Activated naive CD8-positive, alpha-beta T cell treated with anti-CD3 and anti-CD28 coated beads, Interleukin-2, amount 10 ng/mL, durations not matched to agents 7 days and 5 days (primary cell): ENCODE measurements at places on chromosomes 16 and 17. TPM values are rescaled to one million over a fixed set of nuclear protein-coding genes. Genes with fewer than 3 reads are reported as not detected.

DNA sequence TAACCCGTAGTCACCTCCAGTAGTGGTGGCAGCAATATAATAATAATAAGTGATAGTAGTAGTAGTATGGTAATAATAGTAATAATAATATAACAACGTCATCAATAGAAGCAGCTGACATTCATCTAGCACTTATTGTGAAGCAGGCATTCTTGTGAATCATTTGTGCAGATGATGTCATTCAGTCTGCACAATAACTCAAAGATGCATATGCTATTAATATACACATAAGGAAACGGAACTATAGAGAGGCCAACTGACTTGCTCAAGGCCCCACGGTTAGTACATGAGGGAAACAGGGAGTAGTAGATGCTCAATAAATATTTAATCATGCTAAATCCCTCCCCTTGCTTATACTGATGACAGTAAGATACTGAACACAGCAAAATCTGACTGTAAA is 35.4 kb upstream of the GAN start:
- no peak for DNase-seq

DNA sequence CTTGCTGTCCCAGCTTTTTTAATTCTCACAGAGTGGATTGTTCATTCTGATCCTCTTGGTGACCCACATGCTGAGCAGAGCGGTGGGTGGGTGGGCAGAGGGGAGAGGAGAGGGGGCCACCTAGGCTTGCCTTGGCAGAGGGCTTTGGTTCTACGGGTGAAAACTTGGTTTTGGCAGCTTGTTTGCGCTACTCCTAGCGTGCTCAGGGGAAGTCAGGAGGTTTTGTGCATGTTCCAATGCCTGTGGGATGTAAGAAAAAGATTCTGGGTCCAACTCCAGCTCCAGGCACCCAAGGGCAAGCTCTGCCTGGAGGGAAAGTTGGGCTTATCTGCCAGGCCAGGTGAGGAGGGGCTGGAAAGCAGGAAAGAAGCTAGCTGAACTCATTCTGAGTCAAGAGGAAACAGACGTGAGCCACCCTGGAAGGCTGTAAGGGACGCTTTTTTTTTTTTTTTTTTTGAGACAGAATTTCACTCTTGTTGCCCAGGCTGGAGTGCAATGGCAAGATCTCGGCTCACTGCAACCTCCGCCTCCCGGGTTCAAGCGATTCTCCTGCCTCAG is 169.1 kb downstream of the WSCD1 start:
- DNase-seq, result no peak

DNA sequence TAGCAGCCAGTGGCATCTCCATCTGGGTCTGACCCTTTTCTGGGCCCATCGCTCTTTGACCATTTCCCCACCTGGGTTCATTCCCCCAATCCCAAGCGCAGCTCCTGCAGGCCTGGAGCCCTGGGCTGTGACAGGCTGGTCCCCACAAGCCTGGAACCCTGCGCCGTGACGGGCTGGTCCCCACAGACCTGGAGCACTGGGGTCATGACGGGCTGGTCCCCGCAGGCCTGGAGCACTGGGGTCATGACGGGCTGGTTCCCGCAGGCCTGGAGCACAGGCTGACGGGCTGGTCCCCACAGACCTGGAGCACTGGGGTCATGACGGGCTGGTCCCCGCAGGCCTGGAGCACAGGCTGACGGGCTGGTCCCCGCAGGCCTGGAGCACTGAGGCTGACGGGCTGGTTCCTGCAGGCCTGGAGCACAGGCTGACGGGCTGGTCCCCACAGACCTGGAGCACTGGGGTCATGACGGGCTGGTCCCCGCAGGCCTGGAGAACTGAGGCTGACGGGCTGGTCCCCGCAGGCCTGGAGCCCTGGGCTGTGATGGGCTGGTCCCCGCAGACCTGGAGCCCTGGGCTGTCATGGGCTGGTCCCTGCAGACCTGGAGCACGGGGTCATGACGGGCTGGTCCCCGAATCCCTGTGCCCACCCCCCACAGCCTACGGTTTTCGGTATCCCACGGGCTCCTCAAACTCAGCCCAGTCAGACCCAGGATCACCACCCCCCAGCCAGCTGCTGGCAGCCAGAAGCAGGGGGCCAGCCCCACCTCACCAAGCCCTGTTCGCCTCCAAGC is 16.6 kb downstream of the TMC6 start:
- DNase-seq, result no peak

- DNase-seq, result no peak
These were observed 21.7 kb downstream of the MOSMO start for GRCh38 chr16:22029632-22030031.

- peak; percentile 82 for DNase-seq
These were observed at the start of gene MAZ for GRCh38 chr16:29806099-29806579. Gene MAZ, plus strand, starts transcription at chr16:29806529. Its CDS starts 173 bp downstream, at chr16:29806702.

- no peak for DNase-seq
These were observed 8.8 kb upstream of the CNOT1 start for GRCh38 chr16:58638148-58639036.

DNA sequence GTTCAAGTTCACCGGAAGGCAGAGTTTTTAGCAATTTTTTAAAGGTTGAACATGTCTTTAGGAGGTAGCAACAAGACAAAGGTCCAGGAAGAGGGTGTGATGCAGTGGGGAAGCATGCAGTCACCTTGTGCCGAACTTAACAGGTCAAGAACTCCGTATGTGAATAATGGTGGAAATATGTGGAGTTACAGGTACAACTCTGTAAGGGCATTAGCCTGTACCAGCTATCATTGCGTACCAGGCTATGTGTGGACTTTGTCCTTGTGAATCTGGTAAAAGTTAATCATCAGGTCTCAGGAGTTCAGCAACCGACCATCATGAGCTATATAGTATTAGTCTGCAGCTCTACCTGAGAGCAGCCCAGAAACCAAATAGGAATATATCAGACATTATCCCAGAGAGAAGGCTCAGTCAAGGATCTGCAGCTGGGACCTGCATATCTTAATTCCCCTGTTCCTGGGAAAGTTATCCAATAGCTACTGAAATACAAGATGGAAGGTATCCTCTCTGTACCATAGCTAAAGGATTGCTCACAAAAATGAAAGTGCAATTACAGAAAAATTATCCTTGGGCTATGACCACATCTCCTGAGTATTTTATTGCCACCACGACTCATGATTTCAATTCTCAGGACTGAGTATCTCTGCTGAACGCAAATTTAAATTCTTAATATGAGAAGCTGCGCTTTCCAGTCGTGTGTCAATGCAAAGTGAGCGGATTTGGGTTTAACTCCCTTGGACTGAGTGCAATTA is 469.3 kb downstream of the CDH13 start:
- no peak for DNase-seq

DNA sequence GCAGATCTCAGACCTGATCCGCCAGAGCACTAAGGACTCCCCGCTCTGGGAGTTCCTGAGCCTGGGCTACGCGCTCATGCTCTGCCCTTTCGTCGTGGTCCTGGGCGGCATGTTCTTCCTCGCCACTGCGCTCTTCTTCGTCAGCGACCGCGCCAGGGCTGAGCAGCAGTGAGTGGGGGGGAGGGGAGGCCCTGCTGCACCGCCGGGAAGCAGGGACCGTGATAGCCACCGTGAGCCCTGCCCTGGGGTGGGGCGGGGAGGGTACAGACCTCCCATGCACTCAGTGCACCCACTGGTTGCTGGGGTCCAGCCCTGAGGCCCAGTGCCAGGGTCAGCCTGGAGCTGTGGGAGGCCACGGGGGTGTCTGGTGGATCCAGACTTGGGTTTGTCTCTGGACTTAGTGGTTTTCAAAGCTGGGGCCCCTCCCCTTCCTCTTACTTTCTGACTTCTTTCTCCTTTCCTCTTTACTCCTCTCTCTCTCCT is 18.9 kb downstream of the MYBBP1A start:
- no peak for DNase-seq

GRCh38 chr16:51440131-51440889 is 289.2 kb upstream of the SALL1 start:
- no peak for DNase-seq

DNA sequence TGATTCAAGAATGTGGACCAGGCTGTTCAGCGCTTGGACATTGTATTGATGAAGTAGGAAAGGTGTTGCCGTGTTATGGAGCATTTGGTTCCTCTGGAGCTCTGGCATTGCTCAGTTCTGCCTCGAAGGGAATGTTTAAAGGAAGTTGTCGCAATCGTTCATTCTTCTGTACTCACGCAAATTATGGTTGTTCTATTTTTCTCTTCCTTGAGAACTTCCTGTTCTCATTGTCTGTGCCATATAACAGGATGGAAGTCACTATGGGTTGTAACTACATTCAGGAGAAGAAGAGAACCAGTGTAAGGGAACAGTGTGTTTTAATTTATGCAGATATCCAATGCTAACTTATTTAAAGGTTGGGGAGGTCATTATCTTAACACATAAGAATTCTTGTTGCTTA is 13.0 kb downstream of the PCTP start:
- no peak for DNase-seq

Gene KRT28
- total RNA-seq, result not detected

Gene KRTAP4-3
- not detected for total RNA-seq

Gene VMP1
- 114 TPM for total RNA-seq

Gene SYCE1L
- 17.1 TPM for total RNA-seq

Gene SRCIN1
- 0.11 TPM for total RNA-seq

Gene RAB37
- total RNA-seq, result 24.7 TPM

Gene SOST
- total RNA-seq, result not detected

Gene SLFN5
- 249 TPM for total RNA-seq
